Endodermal cell (in vitro differentiated cells): ENCODE measurements at places on chromosomes 1 and 21. TPM values are rescaled to one million over a fixed set of nuclear protein-coding genes. Genes with fewer than 3 reads are reported as not detected.

DNA sequence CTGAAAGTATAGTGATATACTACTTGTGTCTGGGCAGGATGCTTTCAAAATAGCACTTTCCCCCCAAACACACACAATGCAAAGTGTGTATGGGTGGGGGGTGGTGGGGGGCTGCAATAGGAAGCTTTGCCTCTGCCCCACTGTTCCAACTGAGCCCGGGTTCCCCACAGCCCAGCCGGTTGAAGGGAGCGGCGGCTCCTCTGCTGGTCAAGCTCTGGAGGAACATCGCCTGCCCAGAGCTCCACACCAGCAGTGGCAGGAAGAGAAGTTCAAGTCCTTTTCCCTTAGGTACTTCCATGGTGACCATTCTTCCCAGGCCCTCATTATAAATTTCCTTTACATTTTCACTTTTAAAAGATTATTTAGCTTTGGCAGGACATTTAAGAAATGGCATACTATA, 74.9 kb downstream of the CAPZB start:
- H3K4me3 ChIP-seq, result no peak overlapping the region
- H3K36me3 ChIP-seq, result peaks cover 53% of the 10 kb centered on the region
- no peak overlapping the region for H3K27ac ChIP-seq
- peak; percentile 75 for DNase-seq
- no peaks in the 10 kb centered on the region for H3K27me3 ChIP-seq

DNA sequence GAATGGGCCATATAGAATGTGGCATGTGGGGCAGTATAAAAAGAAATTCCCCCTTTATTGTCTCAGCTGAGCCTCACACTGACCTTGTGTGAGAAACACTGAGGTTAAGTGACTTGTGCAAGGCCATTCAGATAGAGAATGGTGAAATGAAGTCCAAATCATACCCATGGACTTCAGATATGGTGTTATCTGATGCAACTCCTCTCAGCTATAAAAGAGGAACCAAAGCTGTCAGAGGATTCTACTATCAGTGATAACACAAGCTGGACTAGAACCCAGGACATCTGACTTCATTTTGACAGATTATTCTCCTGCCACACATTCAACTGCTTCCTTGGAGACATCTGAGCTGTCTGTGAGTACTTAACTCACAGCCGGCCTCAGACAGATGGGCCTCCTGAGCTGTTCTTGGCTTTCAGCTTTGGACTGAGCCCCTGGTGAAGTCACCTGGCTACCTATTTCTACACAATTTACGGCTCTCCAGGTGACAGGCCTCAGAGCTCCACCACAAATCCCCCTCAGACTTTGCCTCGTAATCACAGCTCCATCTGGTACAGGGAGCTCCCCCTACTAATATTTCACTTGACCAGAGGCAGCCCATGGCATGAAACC, 104.6 kb downstream of the PLXNA2 start:
- no peaks in the 10 kb centered on the region for H3K27me3 ChIP-seq
- no peak overlapping the region for H3K27ac ChIP-seq
- H3K4me3 ChIP-seq, result no peak overlapping the region
- H3K4me1 ChIP-seq, result peaks cover 13% of the 10 kb centered on the region
- H3K36me3 ChIP-seq, result peaks cover 98% of the 10 kb centered on the region

GRCh38 chr1:192547501-192547900, 28.1 kb upstream of the RGS1 start:
- H3K36me3 ChIP-seq, result no peaks in the 10 kb centered on the region
- no peaks in the 10 kb centered on the region for H3K27me3 ChIP-seq
- no peak for DNase-seq
- H3K4me3 ChIP-seq, result no peak overlapping the region
- H3K4me1 ChIP-seq, result no peaks in the 10 kb centered on the region

- H3K4me1 ChIP-seq, result peaks cover 6% of the 10 kb centered on the region
- H3K27me3 ChIP-seq, result no peaks in the 10 kb centered on the region
- no peak overlapping the region for H3K27ac ChIP-seq
- no peak overlapping the region for H3K4me3 ChIP-seq
These were observed 156.0 kb downstream of the TGFB2 start for GRCh38 chr1:218501161-218501560.

DNA sequence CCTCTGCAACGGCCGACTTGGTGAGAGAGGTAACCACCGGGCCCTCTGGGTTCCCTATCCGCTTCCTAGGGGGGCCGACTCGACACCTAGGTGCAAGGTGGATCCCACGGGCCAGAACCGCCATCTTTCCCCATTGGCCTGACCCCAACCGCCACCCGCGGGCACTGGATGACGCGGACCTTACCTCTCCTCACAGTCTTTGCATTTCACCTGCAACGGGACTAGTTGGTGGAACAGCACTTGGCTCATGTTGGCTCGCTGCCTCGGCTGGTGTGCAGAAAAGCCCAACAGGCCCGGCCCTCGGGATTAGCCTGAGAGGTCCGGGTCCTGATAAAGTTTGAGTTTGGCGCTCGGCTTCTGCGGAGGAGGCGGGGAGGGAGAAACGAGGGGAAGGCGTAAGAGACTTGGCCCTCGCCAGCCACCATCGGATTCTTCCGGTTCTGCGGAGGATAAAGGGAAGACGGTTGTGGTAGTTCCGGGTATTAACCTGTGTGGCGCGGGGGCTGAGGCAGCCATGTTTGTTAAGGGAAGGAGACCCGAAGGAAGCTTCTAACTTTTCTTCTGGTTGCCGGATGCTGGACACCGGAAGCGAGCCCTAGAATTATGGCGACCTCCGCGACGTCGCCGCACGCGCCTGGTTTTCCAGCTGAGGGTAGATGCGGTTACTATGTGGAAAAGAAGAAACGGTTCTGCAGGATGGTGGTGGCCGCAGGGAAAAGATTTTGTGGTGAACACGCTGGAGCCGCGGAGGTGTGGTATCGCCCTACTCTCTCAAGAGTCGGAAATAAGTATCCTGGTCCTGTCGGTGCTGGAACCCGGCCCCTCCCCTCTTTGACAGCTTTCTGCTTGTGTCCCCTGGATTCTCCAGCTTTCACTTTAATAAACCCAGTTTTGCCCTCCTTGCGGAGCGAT, at the start of the genes SASS6 and TRMT13:
Gene SASS6, minus strand, starts transcription at position 365 of the 912 bp plus-strand sequence. Its CDS starts 116 bp downstream, at position 249.
Gene TRMT13, plus strand, starts transcription at position 598 of the 912 bp plus-strand sequence. Its CDS starts 6 bp downstream, at position 604.
- H3K4me3 ChIP-seq, result peak within 1 kb of the TSS; percentile 95
- H3K27me3 ChIP-seq, result no peaks in the 10 kb centered on the region
- no peaks in the 10 kb centered on the region for H3K4me1 ChIP-seq
- H3K36me3 ChIP-seq, result peaks cover 14% of the 10 kb centered on the region

DNA sequence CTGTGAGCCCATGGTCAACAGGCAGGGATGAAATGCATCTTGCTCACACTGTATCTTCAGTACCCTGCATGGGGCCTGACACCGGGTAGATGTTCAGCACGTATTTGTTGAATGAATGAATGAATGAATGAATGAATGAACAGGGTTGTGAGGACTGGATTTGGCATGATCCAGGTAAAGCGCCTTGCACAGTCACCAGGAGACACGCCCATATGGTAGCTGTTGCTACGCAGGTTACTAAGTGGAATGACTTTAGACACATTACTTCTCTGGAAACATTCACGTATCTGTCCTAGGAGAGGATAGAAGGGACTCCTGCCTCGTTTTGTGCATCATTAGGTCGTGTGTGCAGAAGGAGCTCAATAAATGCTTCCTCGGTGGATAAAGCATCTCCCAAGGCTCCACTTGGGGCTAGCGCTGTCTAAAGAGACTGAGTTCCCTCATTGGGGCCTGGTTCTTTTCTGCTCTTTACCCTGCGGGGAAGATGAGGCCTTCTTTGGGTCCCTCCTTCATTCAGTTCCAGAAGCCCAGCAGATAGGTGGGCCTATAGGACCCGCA, 54.2 kb downstream of the NDUFS5 start:
- no peaks in the 10 kb centered on the region for H3K4me1 ChIP-seq
- H3K27ac ChIP-seq, result no peak overlapping the region
- H3K27me3 ChIP-seq, result peaks cover 62% of the 10 kb centered on the region
- no peak for DNase-seq
- no peak overlapping the region for H3K4me3 ChIP-seq
- no peaks in the 10 kb centered on the region for H3K36me3 ChIP-seq

DNA sequence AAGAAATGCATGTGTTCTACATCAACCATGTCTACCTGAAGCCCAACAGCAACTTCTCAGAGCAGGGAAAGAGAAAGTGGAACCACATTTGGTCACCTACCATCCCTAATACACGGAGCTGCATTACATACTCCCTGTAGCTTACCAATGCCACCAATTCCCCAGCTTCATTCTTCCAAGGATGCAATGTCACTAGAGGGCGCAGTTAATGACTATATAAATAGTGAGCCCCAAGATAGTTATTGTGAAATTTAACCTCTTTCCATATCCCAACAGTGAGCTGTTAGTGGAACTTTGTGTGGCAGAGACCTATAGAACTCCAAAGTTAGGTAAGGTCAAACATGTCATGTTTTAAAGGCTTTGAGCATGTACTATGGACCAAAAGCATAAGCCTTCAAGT, 618.3 kb downstream of the SMYD3 start:
- H3K4me1 ChIP-seq, result no peaks in the 10 kb centered on the region
- no peak overlapping the region for H3K27ac ChIP-seq
- H3K27me3 ChIP-seq, result no peaks in the 10 kb centered on the region

GRCh38 chr1:223245983-223246382, 102.9 kb upstream of the TLR5 start:
- H3K4me3 ChIP-seq, result no peak overlapping the region
- H3K27ac ChIP-seq, result no peak overlapping the region
- H3K4me1 ChIP-seq, result no peaks in the 10 kb centered on the region
- H3K27me3 ChIP-seq, result no peaks in the 10 kb centered on the region
- no peak for DNase-seq
- no peaks in the 10 kb centered on the region for H3K36me3 ChIP-seq

DNA sequence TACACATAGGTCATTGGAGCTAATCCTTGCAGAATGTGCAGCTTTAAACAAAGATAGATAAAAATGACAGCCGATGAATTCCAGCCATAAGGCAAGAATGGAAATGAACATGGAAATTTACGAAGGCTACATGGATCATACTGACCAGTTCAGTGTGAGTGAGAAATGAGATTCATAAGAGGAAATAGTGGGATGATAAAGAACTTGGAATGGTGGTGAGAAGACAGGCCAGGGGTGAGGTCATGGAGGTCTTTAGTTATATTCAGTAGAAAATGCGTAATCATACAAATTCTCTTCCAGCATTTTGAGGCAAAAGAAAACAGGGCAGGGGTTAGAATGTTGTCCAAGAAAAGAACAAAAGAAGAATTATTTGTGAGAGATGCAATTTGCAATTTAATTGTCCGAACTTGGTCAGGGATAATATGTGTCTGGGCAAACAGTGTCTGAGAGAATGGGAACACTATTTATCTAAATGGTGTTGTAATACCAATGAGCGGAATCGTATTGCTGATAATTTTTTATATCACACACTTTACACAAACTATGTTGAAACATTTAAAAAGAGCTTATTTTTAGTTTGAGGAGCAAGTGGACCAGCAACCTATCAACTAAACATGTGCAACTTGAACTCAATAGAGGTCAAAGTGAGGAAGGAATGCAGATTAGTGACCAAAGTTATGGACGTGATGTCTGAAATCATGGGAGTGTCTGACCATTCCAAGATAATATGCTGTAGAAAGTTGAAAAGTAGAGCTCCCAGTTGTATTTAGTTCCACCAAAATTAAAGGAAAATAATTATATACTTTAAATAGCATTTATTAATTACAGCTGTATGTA, 739.0 kb upstream of the NCAM2 start:
- H3K4me3 ChIP-seq, result peak overlapping the region; percentile 36
- no peak for DNase-seq
- H3K27ac ChIP-seq, result no peak overlapping the region
- peaks cover 10% of the 10 kb centered on the region for H3K4me1 ChIP-seq

DNA sequence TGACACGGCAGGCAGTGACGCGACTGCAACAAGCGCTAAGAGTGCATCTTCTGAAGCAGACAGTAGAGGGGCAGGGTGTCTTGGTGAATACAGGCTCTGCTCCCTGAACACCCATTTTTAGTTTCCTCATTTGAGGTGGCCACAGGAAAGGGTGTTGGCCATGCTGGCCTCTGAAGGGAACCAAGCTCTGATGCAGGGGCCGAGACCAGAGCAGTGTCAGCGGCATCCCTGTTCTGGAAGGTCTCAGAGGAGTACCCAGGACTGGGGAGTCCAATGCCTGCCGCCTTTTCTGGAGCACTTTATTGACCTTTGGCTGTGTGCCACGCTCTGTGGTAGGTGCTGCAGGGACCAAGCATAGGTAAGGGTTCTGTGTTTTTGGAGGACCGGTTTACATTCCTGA, 100.4 kb downstream of the KCNJ6 start:
- H3K36me3 ChIP-seq, result no peaks in the 10 kb centered on the region
- DNase-seq, result no peak
- no peak overlapping the region for H3K4me3 ChIP-seq

GRCh38 chr1:169886931-169887330, 6.8 kb downstream of the SCYL3 start:
- peaks cover 7% of the 10 kb centered on the region for H3K4me1 ChIP-seq
- no peaks in the 10 kb centered on the region for H3K27me3 ChIP-seq
- no peak for DNase-seq

GRCh38 chr1:204891860-204892259, 21.2 kb downstream of the NFASC start:
- H3K27me3 ChIP-seq, result no peaks in the 10 kb centered on the region
- no peaks in the 10 kb centered on the region for H3K36me3 ChIP-seq
- peaks cover 3% of the 10 kb centered on the region for H3K4me1 ChIP-seq
- H3K4me3 ChIP-seq, result no peak overlapping the region
- H3K27ac ChIP-seq, result no peak overlapping the region
- no peak for DNase-seq

DNA sequence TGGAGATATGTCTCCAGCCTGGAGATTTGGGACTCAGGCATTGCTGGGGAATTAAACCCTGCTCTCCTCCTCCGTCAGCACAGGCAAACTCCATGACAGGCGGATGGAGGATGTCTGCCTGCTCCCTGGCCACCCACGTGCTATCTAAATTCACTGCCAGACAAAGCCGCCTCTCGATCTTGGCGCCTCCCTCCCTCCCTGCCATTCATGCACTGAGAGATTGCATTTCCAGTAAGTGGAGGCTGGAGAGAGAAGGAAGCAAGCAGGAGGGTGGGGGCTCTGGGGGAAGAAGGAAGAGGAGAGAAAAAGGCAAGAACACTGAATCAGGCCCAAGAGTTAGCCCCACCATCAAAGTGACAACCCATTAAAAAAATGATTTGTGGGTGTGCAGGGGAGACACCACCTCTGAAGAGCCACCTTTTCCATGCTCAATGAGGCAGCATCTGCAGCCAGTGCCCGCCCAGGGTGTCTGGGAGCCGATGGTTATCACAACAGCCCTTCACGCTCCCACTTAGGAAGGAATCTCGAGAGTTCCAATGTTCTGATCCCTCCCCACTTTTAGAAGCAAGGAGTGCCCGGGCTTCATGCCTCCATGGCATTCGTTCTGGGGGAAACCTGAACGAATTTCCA, 183.0 kb downstream of the HIVEP3 start:
- H3K4me3 ChIP-seq, result no peak overlapping the region
- DNase-seq, result no peak
- no peaks in the 10 kb centered on the region for H3K4me1 ChIP-seq
- H3K36me3 ChIP-seq, result no peaks in the 10 kb centered on the region
- H3K27ac ChIP-seq, result no peak overlapping the region

GRCh38 chr21:34100790-34101189, 27.4 kb downstream of the MRPS6 start:
- peak overlapping the region; percentile 21 for H3K27ac ChIP-seq
- H3K4me3 ChIP-seq, result no peak overlapping the region
- peaks cover 16% of the 10 kb centered on the region for H3K4me1 ChIP-seq
- H3K27me3 ChIP-seq, result no peaks in the 10 kb centered on the region
- DNase-seq, result no peak
- peaks cover 92% of the 10 kb centered on the region for H3K36me3 ChIP-seq

Gene PPM1J
- total RNA-seq, result 5.7 to 9.6 TPM (median 6.7 TPM) in 3 replicates

Gene ELF3
- total RNA-seq, result 11.2 and 11.8 TPM in 2 replicates

Gene TCHHL1
- total RNA-seq, result not detected in 3 replicates

Gene CELA3A
- not detected in 3 replicates for total RNA-seq

Gene TACSTD2
- 0.46 and 0.61 TPM in 2 replicates for total RNA-seq

Gene NTMT2
- total RNA-seq, result 0.74 to 1.2 TPM in 2 of 3 replicates, not detected in the other

Gene PEAR1
- total RNA-seq, result 0.12 to 0.69 TPM (median 0.29 TPM) in 3 replicates

Gene RNF186
- not detected in 2 replicates for total RNA-seq

Gene S100A10
- 851 to 930 TPM (median 880 TPM) in 3 replicates for total RNA-seq

Gene CRP
- total RNA-seq, result not detected in 2 replicates

Gene TENT5C
- total RNA-seq, result 0.99 and 1.0 TPM in 2 replicates
